Fibroblast of skin of right quadriceps (primary cell): ENCODE measurements at places on chromosomes 7 and 10.

DNA sequence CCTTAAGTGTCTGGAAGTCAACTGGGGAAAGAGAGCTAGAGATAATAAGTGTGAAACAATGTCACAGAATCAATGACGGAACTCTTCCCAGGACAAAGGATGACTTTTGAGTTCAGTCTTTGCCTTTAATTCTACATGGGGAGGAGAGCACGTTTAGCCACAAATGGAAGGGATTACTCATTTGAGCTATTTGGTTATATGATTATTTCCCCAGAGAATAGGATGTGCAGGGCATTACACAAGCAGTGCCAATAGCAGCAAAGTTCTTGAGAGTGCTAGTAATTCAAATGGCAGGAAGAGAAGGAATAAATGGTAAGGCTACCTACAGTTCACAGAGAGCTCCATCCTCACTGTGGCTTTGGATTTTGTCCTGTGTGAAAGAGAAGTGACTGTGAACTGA, 6.0 kb downstream of the EGFR start:
- peak; percentile 81 for DNase-seq

DNA sequence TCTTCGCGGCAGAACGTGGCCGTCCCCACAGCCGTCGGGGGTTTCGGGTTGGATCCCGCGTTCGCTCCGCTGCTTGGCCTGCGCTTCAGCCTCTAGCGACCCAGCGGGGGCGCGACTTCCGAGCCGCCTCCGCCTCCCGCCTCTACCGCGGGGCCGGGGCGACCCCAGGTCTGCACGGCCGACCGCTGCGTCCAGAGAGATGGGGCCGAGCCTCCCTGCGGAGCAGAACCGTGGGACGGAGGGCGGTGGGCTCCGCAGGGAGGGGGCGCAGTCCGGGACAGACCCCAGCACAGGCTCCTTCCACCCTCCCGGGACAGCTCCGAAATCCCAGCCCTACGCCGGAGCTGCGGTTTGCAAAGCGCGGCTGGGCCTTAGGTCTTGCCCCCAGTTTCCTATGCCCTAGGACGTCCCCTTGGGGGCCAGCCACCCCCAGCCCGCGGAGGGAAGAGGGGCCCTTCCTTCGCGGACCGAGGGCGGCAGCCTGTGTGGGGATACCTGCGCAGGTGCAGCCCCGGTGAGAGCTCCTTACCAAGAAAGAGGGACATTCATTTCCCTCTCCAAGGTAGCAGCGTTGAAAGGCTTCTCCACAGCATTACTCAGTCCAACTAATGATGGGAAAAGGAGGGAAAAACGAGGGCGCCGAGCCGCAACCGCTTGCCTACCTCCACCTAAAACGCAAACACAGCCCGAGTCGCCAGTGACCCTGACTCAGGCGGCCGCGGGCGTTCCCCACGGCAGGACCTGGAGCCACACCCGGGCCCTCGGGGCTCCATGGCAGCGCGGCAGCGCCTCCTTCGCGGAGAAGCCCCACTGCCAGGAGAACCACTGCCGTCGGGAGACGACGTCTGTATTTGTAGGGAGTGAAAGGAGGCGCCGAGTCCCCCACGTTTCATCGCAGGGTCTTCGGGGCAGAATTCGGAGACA, 115.7 kb downstream of the BMS1 start:
- DNase-seq = no peak

DNA sequence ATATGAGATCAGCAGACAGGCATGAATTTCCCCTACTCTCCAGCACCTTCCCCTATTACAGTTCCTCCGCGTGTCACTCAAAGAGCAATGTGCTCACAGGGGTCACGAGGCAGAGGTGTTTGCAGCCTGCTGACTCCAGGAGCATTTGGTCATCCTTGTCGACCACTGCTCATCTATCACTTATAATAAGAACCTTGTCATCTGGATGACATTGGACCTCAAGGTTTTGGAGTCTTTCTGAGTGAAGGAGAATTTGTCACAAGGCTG, 32.9 kb upstream of the PLPP4 start:
- DNase-seq = no peak

DNA sequence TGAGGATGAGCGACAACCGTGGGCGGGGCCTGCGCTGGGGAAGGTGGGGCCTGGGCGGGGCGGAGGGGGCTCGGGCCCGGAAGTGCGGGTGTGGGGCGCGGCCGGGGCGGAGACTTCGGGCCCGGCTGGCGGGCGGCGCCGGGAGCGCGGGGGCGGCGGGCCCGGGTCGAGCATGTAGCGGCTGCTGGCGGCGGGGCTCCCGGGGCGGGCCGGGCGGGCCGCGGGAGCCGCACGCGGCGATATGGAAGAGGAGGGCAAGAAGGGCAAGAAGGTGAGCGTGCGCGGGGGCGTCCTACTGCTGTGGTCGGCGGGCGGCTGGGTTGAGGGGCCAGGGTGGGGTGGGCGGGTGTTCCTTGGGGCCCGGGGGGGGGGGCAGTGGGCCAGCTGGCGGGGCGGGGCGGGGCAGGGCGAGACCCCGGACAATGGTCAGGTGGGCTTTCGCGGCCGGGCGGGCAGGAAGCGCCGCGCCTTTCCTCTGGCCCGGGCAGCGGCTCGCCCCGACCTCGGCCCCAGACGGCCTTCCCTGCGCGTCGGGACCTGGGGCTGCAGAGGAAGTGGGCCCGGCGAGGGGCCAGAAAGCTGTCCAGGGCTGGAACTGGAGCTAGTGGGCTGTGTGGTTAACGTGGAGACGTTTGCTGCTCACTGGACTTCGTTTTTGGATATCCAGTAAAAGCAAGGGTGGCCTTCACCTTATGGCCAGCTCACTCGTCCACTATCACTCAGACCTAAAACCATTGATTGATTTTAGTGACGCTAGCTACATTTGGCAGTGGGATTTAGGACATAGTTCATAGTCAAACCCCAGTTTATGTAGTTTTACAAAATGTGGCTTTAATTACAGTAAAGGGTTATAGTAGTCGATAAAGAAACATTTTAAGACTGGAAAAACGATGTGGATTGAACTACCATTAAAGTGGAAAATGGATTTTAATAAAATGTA, at the start of gene CCM2:
CCM2 (plus strand) TSS at position 109 of the 940 bp plus-strand sequence; CDS start at position 242, 133 bp downstream.
- DNase-seq = peak; percentile 26

GRCh38 chr7:28091190-28091589, 89.4 kb downstream of the JAZF1 start:
- DNase-seq = peak; percentile 40

GRCh38 chr10:116761883-116762282, 19.5 kb upstream of the HSPA12A start:
- no peak for DNase-seq

- DNase-seq = no peak
These were observed 28.1 kb downstream of the ENO4 start for GRCh38 chr10:116877391-116877790.

GRCh38 chr7:92850516-92850915, 14.1 kb upstream of the CDK6 start:
- no peak for DNase-seq

DNA sequence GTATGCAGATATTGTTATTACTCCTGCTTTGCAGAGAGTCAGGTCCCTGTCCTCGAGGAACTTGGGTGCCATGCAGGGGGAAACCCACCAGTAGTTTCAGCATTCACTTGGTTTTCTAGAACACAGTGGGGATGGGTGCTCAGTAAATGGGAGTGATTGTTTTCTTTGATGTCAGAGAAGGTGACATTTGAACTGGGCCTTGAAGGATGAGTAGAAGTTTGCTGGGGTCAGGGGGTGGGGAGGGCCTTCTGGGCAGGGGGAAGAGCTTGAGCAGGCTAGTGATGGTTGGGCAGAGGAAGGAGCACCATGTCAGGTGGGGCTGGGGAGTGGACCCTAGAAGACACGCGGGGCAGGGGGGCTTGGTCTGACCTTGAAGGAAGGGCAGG, 5.9 kb downstream of the ADAMTS14 start:
- no peak for DNase-seq

- DNase-seq = no peak
These were observed 46.3 kb downstream of the MRPL32 start for GRCh38 chr7:42978496-42978895.

DNA sequence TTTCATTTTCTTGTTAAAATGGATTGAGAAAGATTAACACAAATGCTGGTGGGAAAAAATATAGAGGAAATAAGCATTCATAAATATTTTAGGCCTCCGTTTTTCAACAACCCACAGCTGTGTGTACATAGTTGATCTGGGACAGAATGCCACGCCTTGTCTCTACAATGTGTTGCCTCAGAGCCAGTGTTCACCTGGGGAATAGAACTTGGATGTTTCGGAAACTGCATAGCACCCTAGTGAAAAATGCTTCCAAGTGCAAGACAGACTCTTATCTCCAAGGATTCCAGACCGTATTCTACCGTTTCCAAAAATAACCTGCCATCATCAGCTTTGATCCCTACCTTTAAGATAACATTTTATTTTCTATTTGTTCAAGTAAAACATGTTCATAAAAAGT, 260.9 kb downstream of the SDK1 start:
- DNase-seq = no peak

DNA sequence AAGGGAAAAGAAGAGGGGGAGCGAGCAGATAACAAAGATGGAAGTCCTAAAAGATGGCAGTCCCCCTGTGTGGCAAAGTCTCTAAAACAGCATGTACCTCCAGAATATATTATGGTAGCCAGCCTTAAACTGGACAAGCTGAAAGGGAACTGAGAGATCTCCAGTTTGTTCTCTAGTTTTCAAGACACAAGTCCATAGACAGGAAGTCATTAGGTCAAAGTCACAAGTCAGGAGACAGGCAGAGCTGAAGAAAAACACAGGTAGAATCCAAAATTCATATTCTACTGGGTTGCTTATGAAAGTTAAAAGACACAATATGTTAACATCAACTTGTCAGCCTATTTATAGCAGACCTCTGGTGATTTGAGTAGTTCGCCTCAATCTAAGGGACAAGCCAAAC, 38.7 kb downstream of the FAM107B start:
- DNase-seq = no peak

DNA sequence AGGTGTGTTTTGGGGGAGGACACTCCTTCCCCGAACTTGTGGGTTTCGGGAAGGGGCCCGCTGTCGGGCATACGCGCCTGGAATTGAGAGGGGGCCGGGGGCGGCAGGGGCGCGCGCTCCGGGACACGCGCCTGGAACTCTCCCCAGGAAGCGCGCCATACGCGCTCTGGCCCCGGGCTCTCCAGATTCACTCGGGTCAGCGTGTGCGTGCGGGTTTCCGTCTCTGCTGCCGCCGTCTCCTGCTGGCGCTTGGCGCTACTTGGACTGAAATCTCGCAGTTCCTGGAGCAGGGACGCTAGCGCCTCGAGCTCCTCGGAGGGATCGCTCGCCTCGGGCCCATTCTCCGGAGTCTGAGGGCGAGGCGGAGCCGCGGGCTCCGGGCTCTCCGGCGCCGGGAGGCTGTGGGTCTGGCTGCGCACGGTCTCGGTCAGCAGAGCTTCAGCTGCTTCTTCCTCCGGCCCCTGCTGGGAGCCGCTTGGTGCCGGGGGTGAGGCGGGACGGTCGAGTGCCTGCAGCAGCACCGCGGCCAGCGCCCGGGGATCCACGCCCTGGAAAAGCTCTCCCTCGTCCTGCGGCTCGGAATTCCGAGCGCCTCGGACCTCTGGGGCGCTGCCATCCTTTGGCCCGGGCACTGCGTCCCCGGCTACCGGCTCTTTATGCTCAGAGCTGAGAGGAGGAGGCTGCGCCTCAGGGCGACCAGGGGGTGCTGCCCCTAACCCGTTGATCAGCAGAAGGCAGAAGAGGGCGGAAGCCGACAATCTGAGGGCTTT, 1.1 kb downstream of the VGF start:
- DNase-seq = peak; percentile 53

DNA sequence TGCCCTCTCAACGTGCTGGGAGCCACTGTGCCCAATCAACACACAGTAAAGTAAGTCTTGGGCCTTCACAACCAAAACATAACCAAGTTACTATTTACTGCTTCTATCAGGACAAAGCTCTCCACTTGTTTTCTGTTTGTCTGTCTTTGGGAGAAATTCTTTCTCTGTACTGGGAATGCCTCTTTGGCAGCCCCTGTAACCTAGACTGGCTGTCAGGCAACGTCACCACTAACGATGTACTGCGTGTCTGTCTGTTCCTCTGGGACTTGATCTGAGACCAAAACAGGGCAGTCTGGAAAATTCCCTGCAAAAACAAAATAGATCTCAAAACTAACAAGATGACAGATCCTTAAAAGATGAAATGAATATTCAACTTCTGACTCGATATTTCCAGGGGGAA, 113.0 kb downstream of the SMURF1 start:
- no peak for DNase-seq

GRCh38 chr10:72756674-72757385, 64.9 kb downstream of the MCU start:
- DNase-seq = peak; percentile 39

- DNase-seq = no peak
These were observed 347.2 kb downstream of the SDK1 start for GRCh38 chr7:3648276-3648675.

DNA sequence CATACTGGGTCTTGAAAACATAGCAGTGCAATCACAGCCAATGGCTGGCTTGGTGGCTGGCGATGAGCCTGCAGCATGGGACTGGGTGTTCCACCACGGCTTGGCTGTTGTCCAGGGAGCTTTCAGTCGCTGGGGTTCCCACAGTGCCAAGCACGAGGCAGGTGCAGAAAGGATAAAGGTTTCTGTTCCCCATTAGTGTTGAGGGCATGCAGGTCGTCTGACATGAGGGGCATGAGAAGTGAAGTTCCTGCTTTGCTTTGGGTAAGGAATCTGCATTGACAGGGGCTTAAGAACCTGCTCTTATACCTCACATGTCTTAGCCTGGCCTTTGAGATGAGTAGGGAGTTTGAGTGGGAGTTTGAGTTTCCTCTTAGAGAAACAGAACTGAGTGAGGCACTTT, 9.0 kb upstream of the CFTR start:
- DNase-seq = no peak

DNA sequence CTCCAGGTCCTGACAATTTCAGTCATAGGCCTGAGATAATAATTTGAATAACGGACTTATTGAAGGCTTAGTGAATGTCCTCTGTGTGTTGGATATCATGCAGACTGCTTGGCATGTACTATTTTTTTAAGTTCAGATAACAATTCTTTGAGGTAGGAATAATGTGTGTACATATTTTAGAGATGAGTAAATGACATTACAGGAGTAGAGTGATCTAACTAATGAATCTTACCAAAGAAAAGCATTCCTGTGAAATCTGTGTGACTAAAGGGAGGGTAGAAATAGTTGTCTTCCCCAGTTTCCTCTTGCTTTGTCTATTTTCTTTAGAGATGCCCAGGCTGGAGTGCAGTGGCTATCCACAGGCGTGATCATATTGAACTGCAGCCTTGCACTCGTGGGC, 391.8 kb upstream of the ETV1 start:
- peak; percentile 15 for DNase-seq

GRCh38 chr7:36925207-36925606, 200.9 kb upstream of the AOAH start:
- DNase-seq = no peak

DNA sequence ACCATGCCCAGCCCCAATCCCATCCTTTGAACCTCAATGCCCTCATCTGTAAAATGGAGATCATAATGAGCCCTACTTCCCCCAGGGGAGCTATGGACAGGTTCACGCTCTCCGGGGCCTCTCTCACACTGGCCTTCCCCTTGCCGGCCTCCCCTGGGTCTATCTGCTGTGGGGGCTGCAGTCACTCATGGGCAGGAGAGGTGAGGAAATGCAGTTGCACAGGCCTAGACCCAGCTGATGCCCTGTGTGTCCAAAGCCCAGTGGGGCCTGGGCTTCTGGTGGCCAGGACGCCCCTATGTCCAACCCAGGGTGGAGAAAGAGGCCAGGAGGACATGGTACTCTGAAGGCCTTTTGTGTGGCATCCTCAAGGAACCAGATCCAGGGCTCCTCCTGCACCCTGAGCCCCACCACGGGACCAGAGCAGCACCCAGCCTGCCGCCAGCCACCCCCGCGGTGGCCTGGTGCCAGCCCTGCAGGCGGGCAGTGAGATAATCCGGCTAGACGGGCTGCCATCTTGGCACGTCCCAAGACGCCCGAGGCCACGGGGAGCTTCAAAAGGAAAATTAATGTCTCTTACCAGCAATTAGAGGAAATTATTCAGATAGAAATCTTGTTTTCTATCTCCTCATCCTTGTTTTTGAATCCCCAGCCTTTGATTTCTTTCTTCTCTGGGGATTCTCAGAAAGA, 39.0 kb downstream of the MYL10 start:
- DNase-seq = no peak
